ENCODE measurements at places on chromosomes 13 and 19.

GRCh38 chr13:97875218-97875617, 78.3 kb upstream of the IPO5 start:
- DNase-seq, result no peak

- no peak for DNase-seq
Measured at GRCh38 chr13:40408602-40409001, 257.8 kb downstream of the FOXO1 start.

DNA sequence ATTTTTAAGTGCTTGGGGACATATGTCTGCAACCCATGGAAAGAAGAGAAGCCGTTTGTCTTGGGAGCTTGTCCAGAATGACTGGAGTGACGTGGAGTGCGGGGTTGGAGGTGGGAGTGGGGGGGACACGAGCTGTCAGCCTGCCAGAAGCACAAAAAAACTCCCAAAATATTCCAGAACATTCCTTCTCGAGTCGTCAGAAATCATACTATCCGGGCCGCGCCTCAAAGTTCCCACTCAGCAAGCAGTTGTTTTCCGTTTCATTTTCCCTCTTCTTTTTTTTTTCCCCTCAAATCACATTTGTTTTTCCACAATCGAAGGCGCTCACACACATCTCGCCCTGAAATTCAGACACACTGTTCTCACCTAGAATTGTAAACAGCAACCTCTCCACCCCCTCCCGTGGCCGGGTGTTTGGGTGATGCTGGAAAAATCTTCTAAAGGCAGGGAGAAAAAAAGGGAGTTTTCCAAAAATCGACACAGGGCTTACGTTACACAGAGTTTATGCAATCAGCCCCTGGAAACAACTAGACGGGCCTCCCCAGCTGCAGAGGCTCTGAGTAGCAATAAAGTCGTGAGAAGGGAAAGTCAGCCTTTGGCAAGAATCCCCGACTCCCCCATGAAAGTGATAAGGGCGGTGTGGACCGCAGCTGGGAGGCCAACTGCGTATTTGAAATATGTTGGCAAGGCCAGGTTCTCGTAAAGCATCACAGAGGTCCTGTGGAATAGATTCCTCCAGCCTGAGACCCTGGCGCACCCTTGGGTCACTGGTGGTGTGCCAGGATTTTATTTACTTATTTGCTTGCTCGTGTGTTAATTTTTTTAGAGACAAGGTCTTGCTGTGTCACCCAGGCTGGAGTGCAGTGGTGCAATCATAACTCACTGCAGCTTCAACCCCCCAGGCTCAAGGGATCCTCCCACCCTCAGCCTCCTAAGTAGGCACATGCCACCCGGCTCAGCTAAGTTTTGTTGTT, 31.2 kb upstream of the KLF2 start:
- DNase-seq, result no peak

GRCh38 chr13:113841353-113841650, 22.6 kb downstream of the GAS6 start:
- DNase-seq, result no peak

DNA sequence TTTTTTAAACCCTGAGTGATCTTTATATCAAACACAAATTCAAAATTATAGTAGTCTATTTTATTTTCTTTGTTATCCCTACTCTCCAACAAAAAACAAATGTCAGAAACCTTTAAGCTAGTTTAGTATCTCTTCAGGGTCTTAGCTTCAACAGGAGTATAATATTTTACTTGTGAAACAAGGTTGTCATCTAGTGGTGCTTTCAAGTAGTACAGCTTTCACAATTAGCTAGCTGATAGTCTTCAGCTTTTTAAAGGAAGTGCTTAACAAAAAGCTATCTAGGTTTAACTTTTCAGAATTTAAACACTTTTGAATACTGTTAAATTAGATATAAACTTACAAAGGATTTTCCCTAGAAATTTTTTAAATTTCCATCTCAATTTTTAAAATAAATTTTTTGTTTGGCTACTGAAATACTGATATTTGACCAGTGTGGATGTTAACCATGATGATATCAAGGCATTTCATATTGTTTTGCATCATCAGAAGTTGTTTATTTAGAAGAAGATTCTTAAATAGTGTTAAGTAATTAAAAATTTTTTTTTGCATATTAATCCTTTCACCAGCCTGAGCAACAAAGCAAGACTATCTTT, 34.2 kb downstream of the TDRD3 start:
- no peak for DNase-seq

DNA sequence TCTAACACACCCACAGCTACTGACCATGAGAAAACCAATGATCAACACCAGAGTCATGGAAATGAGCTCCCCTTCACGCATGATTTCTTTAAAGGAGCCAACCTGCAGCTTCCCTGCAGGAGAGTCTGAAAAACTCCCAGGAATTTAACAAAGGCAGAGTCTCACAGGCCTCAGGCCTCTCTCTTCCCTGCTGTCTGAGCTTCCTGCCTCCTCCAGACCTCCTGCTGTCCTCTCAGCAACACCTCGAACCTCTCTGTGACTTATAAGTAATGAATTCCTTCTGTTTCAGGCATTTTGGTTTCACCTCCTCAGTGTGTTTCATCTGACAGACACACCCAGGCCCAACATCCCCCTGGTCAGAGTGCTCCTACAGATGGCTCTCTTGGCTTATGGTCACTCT, 1044.4 kb downstream of the UQCRFS1 start:
- no peak for DNase-seq

DNA sequence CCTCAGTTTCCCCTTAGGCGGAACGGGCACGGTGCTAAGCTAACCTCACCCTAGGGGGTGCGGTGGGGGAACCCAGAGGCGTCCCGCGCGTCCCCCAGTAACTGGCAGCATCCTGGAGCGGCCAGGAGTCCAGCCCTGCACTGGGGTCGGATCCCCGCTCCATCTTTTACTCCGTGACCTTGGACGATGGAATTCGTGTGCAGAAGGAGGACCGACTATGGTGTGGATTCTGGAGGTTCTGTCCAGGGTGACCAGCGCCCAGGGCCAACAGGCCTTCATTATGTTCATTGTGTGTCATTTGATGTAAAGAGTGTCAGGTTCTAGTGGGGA, 630 bp downstream of the SPPL2B start:
- DNase-seq, result no peak

GRCh38 chr13:84279166-84279565, 396.9 kb upstream of the SLITRK1 start:
- no peak for DNase-seq

- no peak for DNase-seq
Measured at GRCh38 chr13:49279885-49280284, 32.2 kb downstream of the CDADC1 start.

DNA sequence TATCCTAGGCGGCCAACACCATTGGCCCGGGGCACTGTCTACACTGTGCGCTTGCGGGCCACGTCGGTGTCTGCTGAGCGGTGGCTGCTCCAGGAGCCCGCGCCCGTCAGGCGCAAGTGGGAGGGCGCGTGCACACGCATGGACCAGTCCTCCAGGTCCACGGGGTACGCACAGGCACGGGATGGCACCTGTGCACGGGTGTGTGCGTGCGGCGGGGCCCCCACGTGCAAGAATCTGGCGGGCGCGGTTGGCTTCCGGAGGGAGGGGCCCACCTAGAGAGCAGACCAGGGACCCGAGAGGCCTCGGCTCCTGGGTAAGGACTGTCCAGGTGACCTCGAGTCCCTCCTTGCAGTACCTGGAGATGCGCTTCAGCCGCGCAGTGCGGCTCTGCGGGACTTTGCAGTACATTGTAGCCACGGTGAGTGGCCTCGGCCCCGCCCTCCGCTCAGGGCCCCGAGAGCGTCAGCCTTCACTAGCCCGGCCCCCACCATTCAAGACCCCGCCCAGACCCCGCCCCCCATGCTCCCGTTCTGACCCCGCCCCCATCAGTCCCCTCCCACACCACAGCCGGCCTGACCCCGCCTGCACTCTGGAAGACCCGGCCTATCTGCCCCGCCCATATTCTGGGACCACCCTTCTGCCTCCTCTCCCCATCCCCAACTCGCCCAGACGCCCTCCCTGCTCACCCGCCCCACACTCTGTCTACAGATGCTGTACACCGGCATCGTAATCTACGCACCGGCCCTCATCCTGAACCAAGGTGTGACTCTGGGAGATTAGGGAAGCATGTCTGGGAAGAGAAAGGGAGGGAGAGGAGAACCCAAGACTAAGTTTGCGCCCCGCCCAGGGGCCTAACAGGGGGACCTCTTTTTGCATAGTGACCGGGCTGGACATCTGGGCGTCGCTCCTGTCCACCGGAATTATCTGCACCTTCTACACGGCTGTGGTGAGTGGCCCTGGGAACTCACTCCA, 2.3 kb downstream of the SLC5A5 start:
- DNase-seq, result peak; percentile 64

DNA sequence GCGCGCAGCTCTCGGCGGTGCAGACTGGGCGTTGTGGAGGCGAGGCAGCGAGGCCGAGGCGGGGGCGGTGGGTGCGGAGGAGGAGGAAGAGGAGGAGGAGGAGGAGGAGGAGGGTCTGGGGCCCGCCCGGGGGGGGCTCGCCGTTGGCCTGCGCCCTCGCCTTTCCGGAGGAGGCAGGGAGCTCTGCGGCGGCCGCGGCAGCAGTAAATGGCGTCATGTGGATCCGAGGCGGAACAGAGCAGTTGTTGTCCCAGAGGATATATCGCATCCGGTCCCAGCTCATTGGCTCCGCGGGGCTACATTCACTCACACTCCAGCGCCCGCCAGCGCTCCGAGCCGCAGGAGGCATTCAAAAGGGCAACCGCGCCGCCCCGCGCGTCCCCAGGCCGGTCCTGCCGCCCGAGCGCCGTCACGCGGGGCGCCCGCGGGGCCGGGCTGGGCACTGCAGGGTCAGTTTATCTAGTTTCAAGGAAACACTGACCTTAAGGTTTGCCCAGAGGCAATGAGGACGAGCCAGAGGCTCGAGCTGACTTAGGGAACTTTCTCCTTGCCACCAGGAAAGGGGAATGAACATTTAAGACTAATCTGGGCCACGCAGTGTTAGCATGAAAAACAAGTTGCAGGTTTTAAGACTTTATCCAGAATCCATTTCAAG, at the start of gene SPRY2:
TSS of gene SPRY2 (minus strand) at position 26 of the 655 bp plus-strand sequence. CDS start 3,421 bp downstream, outside the sequence.
- no peak for DNase-seq

DNA sequence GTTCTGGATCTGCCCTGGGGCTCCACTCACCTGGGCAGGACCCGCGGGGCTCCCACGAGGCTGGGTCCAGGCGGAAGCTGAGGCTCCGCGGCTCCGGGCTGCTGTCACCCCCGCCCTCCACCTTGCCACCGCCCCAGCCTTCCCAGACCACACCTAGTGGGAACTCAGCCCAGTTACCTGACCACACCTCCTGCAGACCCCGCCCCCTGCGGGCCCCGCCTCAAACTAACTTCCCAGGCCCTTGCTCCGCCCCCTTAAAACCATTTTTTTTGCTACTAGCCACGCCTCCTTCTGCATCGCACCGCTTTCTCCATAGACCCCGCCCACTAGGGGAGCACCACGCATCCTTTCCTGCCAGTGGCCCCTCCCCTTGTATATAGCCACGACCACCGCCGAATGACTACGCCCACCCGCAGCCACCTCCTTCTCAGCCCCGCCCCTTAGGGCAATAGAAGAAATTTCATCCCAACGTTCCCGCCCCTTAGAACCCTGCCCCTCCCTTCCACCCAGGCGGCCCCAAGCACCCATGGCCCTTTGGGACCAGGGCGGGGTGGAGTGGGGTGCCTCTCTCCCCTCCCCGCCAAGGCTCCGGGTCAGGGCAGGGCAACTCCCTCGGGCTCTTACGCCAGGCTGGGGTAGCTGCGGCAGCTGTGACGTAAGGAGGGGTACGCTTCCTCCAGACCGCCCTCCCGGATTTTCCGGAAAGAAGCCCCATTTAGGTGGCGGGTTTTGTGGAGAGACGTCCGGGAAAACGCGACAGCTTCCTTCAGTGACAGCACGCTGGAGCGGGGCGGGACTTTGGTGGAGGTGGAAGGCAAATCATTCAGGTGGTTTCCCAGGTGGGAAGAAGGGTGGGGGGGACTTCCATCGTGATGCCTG, at the start of gene SH2D3A:
TSS of gene SH2D3A (minus strand) at position 79 of the 879 bp plus-strand sequence. CDS start 3,687 bp downstream, outside the sequence.
- peak; percentile 94 for DNase-seq

GRCh38 chr19:2751438-2751830, 11.6 kb upstream of the SLC39A3 start:
- no peak for DNase-seq

DNA sequence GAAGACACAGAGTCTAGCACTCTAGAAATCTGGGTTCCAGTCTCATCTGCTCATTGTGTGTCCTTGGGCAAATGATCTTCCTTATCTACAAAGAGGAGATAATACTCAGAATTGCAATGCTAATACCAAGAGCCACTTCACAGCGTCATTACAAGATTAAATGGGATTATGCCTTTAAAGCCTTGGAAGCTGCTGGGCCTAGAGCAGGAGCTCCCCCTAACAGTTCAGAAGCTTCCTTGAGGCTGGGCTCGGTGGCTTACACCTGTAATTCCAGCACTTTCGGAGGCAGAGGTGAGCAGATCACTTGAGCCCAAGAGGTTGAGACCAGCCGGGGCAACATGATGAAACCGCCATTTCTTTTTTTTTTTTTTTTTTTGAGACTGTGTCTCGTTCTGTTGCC, 27.6 kb downstream of the AP2S1 start:
- no peak for DNase-seq

DNA sequence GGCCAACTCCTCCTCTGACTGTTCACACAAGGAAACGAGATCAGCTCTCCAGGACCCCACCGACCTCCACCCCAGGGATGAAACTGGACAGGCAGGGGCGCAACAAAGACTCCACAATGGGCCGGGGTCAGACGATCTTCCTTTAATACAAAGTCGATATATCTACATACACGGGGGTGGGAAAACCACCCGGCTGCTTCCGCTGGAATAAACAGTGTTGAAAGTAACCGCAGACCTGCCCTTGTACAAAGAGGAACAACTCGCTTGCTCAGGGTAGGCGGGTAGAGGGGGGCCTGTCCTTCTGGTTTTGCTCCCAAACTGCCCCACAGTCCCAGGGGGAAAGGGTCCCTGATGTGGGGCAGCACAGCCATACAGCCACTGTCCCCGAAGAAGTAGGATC, 135.2 kb downstream of the PTPRS start:
- DNase-seq, result no peak

DNA sequence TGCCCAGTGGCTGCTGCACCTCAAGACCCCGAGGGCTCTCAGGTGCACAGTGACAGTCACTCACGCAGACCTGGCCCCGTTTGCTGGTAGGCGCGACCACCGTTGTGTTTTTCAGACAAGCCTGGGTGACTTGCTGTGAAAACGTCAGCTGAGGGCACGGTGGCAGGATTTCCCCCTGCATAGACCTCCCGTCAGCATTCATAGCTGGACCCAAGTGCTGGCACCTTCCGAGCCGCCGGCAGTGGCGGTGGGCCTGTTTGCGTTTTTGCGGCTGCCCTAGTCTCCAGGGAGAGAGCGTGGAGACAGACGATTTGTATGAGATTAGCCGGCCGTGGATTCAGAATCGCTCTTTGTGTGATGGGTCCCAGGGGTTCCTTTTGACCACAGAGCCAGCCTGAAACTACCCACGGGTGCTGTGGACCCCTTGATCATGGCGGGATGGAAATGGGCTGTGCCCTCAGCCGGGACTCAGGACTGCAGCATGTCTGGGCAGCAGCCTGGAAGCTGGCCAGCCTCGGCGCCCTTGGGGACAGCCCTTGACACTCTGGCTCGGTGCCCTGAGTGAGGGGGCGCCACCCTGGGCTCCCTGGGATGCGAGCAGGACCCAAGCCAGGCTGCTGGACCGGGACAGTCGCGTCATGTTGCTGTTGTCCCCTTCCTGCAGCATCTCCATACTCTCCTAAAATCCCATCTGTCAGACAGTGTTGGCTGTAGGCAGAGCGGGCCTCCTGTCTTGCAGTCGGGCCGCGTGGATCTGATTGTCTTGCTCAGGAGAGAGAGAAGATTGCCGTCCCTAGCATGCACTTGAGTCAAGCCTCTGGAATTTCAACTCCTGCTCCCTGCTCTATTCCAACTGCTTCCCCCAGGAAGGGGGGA, 8.6 kb downstream of the KDM4B start:
- no peak for DNase-seq
